OCI-LY7 (cell line): ENCODE measurements at places on chromosomes 6 and 20. TPM values are rescaled to one million over a fixed set of nuclear protein-coding genes. Genes with fewer than 3 reads are reported as not detected.

DNA sequence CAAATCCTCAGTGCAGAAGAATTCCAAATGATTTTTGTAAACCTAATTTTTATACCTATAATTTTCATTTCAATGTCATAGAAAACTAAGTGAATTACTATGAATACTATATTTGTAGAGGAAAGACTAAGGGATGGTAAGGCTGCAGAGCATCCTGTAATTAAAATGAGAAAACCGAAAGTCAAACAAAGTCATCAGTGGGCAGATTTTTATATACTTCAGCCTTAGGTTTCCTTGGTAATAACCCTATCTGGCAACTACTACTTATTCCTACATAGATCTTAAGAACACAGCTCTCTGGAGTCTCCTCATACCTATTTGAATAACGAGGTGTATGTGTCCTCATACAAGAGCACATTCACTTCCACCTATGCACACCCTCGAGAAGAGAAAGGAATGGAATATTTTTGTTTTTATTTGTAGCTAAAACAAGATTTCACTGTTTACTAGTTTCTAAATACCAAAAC lies 117.9 kb upstream of the SGK1 start:
- peak; percentile 2 for DNase-seq

GRCh38 chr6:72132427-72132826 lies 246.1 kb downstream of the RIMS1 start:
- DNase-seq = no peak

Gene BHLHE23
- not detected in 2 replicates for total RNA-seq

Gene METTL24
- total RNA-seq = not detected in 2 replicates

GRCh38 chr6:98530732-98531131 lies 303.6 kb upstream of the POU3F2 start:
- no peak for DNase-seq

DNA sequence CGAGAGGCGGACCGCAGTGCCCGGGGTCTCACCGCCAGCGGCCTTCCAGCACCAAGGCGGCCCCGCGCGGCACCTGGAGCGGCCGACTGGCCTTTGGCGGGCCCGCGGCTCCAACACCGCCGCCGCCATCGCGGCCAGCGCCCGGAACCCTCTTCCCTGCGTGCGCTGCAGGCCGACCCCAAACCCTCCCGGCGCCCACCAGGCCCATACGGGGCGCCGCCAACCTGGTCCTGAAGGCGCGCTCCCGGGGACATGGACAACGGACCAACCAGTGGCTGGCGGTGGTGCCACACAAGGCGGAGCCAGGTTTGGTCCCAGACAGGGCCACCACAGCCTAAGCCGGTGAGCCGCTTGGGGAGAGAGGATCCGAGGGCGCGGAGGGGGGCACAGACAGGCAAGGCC lies 1514.8 kb upstream of the DEFB115 start:
- no peak for DNase-seq

Gene C4B
- total RNA-seq = 3.7 and 4.2 TPM in 2 replicates

- DNase-seq = no peak
Observed at GRCh38 chr6:168607272-168608112, 166.5 kb downstream of the SMOC2 start.

Gene LSM14B
- 53.7 and 54.4 TPM in 2 replicates for total RNA-seq

DNA sequence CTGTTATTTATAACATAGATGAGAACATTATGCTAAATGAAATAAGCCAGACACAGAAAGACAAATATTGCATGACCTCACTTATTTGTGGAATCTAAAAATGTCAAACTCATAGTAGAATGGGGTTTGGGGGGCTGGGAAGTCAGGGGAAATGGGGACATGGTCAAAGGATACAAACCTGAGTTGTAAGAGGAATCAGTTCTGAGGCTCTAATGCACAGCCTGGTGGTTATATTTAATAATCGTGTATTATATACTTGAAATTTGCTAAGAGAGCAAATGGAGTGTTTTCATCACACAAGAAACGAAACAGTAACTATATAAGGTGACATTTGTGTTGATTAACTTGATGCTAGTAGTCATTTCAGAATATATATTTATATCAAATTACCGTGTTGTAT lies 40.8 kb upstream of the GFOD1 start:
- DNase-seq = peak; percentile 43

- peak; percentile 82 for DNase-seq
Observed at GRCh38 chr6:42898891-42899361, 16.9 kb upstream of the PTCRA start.

DNA sequence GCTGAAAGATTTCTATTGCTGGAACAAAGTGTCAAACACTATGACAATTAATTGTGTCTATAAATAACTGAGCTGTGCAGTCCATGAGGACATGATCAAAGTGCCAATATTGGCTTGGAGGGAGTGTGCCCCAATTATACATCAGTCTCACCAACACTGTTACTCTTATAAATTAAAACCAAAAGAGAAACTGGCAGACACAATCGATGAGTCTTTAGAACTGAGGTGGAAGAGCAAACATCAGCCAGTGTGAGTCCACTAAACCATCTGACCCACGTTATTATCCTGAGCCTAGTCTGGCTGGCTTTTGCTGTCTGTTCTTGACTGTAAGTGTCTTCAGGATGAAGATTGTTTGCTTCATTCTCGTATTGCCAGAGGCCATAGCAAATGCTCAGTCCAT lies 98.9 kb downstream of the OLIG3 start:
- no peak for DNase-seq

DNA sequence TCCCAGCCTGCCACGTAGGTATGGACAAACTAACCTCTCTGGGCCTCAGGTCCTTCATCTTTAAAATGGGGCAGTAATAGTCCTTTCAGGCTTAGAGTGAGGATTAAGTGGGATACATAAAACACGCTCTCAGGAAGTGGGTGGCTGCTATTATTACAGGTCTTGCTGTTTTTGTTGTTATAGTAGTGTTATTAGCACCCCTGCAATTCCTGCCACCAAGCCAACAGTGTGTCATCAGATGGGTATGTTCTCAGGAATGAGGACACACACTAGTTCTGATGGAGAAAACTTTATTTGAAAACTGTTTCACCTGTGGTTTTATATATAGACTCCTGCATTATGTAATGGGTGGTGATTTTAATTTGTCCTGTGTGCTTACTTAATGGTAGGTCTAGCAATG lies 131.7 kb downstream of the LRRC1 start:
- DNase-seq = no peak

DNA sequence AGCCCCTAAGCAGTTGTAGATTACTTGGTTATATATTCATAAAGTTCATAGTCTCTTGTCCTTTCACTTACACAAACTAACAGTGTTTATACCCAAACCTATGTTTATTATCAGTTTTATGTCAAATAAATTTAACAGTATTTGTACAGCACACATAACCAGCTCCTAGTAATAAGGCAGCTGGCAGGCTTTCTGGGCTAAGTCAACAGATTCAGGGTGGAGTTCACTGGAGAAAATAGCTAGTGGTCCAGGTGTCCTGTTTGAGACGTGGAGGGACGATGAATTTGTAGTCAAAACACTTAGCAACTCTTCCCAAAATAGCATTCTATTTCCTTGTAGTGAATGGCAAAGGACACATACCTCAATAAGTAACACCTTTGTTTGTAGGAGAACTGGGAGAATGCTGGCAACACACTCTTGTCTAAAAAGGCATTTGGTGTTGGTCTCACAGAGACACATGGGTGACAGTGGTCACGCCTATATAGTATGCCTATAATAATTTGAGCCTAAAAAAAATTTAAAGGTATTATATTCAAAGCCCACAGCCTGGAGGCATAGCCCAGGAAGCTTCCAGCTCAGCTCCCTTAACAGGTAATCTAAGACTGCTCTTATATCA lies 156.4 kb upstream of the CARMIL1 start:
- no peak for DNase-seq

- DNase-seq = no peak
Observed at GRCh38 chr6:21869085-21869771, 275.7 kb downstream of the SOX4 start.

DNA sequence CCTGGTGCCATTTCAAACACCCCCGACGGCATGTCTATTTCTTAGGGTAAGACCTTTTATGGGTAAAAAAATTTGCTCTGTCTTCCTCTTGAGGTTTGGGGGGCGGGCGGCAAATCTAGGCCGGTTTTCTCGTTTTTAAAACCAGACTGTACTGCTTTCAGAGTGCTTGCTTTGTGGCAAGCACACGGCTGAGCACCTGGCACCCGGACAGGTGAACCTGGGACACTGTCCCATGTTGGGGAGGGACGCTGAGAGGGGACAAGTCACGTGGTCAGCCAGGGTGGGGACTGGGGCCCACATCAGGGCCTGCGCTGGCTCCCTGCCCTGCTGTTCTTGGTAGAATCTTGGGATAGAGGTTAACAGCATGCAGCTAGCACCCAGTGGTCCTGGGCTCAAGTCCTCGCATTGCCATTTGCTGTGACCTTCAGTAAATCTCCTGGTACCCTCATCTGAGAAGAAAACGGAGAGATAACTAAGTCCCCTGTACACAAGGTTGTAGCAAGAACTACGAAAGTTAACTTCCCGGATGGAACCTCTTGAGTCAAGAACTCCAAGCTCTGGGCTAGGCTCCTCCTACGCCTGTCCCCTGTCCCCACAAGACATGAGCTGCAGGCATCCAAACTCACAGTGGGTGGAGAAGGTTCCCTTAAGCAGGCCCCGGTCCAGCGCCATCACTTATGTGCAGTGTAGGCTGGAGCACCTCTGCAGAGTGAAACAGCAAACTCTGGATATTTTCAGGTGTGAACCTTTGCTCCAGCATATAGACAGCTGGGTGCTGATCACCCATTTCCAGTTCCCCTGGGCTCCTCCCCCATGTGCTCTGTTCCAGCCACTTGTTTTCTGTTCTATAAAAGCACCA lies 41.7 kb downstream of the PMEPA1 start:
- no peak for DNase-seq

DNA sequence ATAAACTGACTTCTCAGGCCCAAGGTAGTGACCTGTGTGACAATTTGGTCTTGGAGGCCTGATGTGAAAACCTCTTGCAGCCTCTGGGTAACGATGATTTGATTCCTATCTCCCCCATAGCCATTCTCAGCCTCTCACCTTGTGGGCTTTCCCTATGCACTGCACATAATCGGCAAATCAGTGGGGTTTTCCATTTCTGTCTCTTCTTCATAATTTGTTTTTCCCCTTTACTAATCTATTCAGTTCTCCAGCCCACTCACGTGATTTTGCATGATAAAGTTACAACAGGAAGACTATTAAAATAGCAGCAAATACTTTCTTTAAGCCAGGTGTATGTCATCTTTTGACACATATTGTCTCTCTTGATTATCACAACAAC lies 893.7 kb downstream of the TFAP2A start:
- no peak for DNase-seq

GRCh38 chr6:113148566-113148965 lies 708.6 kb upstream of the MARCKS start:
- no peak for DNase-seq

DNA sequence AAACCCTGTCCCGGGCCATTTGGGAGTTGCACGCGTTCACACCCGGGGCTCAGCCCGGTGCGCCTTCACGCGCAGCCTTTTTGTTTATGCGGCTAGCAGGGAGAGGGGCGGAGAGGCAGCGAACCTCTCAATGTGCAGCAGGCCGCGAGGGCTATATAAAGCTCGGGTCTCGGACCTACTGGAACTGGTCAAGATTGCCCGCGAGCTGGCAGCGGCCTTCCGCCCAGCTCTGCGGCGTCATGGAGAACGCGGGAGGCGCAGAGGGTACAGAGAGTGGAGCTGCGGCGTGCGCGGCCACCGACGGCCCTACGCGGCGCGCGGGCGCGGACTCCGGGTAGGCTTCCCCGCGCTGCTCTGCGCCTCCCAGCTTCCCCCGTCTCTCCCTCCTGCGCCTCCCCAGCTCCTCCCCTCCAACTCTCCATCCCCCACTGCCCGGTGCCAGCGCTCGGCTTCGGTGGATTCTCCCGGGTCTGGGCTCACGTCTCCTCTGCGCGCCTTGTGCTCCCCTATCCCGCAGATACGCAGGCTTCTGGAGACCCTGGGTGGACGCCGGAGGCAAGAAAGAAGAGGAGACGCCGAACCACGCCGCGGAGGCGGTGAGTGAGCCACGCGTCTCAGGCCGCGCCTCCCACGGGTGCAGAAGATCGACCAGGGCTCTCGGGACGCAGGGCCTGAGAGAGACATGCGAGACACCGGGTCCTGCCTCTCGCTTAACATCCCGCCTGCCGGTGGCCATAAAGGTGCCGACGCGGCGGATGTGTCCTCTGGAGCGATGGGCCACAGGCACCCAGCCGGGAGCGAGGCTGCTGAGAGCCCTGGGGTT lies at the start of gene RIPPLY2:
RIPPLY2 (plus strand) TSS at position 183 of the 823 bp plus-strand sequence; CDS start at position 240, 57 bp downstream.
- no peak for DNase-seq

GRCh38 chr20:53447316-53447715 lies 146.3 kb downstream of the ZNF217 start:
- no peak for DNase-seq

DNA sequence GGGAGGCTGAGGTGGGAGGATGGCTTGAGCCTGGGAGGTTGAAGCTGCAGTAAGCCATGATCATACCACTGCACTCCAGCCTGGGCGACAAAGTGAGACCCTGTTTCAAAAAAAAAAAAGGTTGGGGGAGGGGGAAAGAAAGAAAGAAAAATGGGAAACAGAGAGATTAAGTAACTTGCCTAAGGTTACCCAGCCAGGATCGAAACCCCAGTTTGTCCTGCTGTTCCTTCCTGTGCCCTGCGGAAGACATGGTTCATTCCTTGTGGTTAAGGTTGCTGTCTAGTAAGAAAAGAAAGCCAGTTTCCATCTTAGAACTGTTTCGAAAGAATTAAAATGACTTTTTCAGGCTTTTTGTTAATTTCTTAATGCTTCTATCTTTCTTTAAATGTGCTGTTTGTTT lies 29.8 kb downstream of the C6orf89 start:
- DNase-seq = no peak

GRCh38 chr20:46741924-46742668 lies 32.6 kb downstream of the SLC2A10 start:
- no peak for DNase-seq

Gene ZSCAN16
- total RNA-seq = 7.6 and 8.4 TPM in 2 replicates

Gene HLA-DRB5
- total RNA-seq = 5.0 and 6.1 TPM in 2 replicates

GRCh38 chr6:18023891-18024290 lies 36.5 kb upstream of the KIF13A start:
- no peak for DNase-seq

Gene SIM1
- total RNA-seq = not detected in 2 replicates

- no peak for DNase-seq
Observed at GRCh38 chr6:30707281-30707850, 9.7 kb downstream of the MDC1 start.

GRCh38 chr6:167119670-167120582 lies 3.0 kb upstream of the CCR6 start:
- DNase-seq = peak; percentile 69

DNA sequence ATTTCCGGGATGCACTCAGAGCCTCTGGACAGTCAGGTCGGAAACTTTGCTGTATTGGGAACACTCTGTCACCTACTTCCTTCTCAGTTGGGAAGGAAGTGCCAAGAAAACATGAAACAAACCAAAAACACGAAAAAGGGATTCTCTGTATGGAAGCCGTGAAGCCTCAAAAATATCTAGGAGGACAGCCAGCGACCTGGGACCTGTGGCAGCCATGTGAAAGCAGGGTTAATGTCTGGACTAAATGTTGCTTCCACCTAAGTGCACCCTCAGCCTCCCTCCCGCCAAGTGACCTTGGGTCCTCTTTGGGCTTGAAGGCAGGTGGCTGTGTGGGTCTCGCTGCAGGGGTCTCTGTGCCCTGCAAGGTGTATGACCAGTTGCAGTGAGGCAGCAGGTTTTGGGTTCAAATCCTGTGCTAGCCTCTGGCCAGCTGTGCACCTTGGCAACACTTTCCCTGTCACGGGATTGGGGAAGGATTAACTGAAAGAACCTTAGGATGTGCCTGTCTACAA lies 851 bp downstream of the MAVS start:
- peak; percentile 12 for DNase-seq

- no peak for DNase-seq
Observed at GRCh38 chr6:138550346-138550767, 51.1 kb upstream of the NHSL1 start.

Gene ZC3H12D
- total RNA-seq = 14.8 and 22.6 TPM in 2 replicates

Gene ADAT2
- 23.0 and 27.2 TPM in 2 replicates for total RNA-seq

Gene CFB
- 1.2 and 2.4 TPM in 2 replicates for total RNA-seq

GRCh38 chr20:478949-479429 lies 16.7 kb upstream of the TBC1D20 start:
- DNase-seq = peak; percentile 80

Gene HELZ2
- total RNA-seq = 8.3 and 8.6 TPM in 2 replicates
